Fibroblast of upper back skin (primary cell): ENCODE measurements at places on chromosomes 11 and 22.
A peak's percentile ranks its signal among the peaks of the same experiment; 100 is the strongest.

GRCh38 chr22:46824344-46824909 is 62.0 kb downstream of the TBC1D22A start:
- no peak for DNase-seq

DNA sequence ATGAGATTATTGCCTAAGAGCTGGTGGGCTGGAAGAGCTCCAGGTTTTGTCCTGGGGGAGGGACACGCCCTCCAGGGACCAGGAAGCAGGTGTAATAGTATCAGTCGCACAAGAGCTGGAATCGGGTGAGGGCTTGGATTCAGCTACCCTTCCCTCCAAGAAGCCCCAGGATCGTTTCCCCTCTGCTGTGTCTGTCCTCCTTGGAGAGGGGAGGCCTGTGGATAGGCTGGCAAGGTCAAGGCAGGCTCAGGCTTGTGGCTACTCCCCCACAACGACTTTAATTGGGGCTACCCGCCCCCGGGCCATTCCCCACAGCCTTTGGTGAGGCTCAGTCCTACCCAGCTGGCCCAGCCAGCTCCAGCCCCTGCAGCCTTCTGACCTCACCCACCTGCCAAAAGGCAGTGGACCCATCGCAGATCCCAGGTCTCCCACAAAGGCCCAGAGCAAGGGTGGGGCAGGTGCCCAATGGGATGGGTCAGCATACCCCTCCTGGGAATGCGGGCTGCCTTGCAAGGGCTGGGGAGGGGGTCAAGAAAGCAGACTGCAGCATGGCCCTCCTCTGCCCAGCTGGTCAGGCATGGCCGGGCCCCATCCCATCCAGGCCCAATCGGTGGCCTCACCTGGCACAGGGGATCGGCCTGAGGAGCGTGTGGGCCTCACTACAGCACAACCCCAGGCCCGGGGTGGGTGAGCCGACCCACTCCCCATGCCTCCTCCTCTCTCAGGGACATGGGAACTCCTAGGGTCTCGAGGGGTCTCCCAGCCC is 1.0 kb downstream of the CTSD start:
- no peak for DNase-seq

- DNase-seq: no peak
Measured at GRCh38 chr11:28303477-28304191, 195.4 kb downstream of the METTL15 start.

DNA sequence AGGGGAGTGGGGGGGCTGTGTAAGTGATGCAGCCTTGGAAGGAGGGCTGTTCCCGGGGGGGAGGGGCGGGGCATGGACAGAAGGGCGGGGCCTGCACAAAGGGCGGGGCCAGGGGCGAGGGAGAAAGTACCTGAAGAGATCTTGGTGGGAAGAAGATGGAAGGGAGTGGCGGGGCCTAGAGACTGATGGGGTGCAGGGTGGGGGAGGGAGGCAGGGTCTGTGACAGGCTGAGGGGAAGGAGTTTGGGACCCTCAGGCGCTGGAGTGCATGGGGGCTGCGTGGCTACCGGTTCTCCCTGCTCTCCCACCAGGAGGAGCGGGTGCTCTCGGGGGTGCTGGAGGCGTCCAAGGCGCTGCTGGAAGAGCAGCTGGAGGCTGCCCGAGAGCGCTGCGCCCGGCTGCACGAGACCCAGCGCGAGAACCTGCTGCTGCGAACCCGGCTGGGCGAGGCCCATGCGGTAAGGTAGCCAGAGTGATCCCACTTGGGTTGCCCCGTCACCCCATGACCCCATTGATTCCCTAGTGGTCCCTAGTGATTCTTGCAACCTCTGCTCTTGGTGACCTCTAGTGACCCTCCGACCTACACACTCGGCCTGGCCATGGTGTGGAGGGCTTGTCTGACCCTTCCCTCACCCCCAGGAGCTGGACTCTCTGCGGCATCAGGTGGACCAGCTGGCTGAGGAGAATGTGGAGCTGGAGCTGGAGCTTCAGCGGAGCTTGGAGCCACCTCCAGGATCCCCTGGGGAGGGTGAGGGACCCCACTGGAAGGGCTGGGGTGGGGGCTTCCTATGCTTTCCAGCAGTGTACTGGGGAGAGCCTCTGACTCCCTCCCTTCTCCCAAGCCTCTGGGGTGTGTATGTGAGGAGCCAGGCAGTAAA is 3.1 kb downstream of the CCDC88B start:
- DNase-seq: no peak

- DNase-seq: no peak
Measured at GRCh38 chr22:36884349-36885158, 23.7 kb downstream of the NCF4 start.

GRCh38 chr11:119120639-119121007 is 757 bp upstream of the HINFP start:
- peak; percentile 84 for DNase-seq

- no peak for DNase-seq
Measured at GRCh38 chr22:45518580-45518991, 15.9 kb downstream of the FBLN1 start.

DNA sequence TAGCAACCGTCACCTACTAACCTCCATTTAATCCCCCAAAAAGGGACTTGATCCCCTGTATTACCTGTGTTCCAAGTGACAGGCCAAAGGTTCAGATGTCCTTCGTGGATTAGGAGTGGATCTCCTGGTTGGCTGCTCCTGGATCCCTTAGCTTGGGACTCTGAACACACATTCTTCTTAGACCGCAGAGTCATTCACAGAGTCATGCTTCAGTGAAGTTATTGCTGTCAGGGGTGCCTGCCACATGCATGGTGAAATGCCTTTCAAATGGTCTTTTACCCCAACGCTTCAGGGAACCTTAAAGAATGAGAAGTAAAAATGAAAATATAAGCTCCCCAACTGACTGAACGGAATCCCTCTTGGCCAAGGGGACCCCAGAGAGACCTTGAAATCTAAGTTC is 49.1 kb downstream of the ADAMTS8 start:
- no peak for DNase-seq

DNA sequence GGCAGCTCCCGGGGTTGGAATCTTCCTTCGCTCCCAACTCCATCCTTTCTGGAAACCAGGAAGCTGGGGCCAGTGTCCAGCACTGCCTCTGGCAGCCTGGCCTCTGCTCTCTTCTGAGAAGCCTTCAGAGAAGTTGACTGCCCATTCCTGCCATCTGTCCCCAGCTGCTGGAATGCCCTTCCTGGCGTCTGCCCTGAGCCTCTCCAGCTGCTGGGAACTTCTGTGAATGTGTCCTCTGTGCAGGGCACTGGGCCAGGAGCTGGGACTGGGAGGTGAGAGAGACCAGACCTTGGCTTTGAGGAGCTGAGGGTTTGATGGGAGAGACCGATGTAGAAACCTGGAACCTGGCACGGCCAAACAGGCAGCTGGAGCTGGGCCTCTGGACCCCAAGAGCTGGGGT is 5.9 kb upstream of the SOX10 start:
- no peak for DNase-seq

- DNase-seq: no peak
Measured at GRCh38 chr22:20058989-20059770, 20.9 kb upstream of the DGCR8 start.

DNA sequence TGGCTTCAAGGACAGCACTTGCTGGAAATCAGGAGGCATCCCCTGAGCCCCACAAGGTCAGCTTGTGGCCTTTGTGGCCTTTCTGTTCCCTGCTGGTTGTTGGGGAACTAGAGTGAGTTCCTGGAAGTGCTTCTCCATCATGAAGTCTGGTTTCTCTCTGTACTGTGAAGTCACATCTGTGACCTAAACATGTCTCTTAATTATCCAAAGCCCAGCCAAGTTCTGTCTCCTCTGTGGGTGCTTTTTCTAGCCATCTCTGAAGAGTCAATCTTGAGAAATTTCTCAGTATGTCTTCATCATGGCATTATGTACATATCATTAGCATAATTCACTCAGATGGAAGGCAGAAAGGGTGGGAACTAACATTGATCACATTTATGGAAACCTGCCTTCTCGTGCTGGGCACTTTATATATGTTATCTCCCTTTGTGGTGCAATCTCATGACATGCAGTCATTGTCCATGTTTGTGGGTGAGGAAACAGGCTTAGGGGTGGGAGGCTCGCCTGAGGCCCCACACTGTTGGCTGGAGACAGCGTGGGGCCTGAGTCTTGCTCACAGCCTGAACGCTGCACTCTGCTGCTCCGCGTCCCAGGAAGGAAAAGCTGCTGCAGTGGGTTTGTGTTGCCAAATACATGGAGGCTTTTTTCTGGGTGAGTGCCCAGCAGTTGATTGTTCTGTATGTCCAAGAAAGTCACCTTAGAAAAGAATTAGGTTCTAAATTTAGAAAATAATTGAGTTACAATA is 24.6 kb downstream of the IGHMBP2 start:
- no peak for DNase-seq

- DNase-seq: no peak
Measured at GRCh38 chr11:130467116-130467900, 18.9 kb downstream of the ADAMTS15 start.

GRCh38 chr22:46054091-46055073 is 77.4 kb upstream of the WNT7B start:
- peak; percentile 72 for DNase-seq

DNA sequence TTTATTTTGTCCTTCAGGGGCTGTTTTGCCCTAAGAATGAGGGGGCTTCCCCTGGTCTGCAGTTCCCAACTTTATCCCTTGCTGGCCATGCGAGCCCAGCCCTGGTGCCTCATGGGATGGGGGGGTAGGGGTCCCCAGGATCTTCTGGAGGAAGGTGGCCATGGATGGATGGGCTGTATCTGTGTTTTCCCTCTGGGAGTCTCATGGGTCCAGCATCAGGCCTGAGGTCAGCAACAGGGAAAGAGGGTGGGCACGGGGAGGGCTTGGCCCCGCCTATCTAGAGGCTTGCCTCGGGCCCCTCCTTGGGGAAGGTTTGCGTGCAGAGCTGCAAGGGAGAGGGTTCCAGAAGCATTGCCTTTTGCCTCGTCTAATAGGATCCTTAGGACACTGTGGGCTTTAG is 10.8 kb upstream of the ADORA2A start:
- no peak for DNase-seq

DNA sequence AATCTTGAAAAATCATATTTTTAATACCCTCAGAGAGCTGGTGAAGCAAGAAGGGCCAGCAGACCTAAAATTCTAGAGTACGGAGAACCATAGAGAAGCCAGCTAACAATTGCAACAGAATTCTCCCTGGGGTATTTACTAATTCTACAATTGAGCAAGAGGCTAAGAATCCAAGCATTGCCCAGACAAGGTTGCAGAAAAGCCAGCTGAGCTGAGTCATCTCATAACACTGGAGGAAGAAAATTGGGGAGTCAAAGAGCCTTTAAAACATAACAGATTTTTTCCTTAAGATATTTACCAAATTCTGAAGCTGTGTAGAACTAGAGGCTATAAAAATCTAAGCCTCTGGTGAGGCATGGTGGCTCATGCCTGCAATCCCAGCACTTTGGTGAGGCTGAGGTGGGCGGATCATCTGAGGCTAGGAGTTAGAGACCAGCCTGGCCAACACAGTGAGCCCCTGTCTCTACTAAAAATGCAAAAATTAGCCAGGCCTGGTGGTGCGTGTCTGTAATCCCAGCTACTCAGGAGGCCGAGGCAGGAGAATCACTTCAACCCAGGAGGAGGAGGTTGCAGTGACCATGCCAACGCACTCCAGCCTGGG is 13.6 kb upstream of the TMEM216 start:
- DNase-seq: peak; percentile 98

DNA sequence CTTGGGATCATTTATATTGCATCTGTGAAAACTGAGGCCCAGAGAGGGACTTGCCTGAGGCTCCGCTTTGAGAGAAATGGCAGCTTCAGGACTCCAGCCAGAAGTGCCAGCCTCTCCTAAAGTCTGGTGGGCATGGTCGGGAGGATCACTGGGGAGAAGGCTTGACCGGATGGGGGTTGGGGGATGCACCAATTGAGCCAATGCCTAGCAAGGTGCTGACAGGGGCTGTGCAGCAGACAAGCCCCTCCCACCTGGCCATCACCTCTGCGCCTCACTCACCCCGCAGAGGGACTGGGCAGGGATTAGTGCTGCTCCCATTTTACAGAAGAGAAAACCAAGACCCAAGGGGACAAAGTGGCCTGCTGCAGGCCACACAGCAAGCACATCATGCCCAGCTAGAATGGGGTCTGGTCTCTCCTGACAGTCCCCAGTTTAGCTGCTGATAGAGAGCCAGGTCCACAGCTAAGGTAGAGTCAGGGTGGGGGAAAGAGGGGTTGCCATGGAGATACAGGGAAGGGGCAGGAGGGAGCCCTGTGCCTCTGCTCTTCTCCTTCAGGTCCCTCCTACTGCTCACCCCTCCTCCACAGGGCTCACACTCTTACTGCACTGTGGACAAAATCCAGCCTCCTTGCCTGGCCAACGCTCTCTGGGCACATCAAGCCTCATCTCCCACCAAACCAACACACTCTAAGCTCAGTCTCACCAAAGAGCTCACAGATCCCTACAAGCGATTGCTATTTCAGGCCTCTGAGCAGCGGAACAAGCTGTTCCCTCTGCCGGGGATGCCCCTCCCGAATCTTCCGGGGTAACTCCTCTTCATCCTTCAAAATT is 29.5 kb downstream of the TEF start:
- DNase-seq: no peak

GRCh38 chr11:44290208-44290607 is 19.7 kb downstream of the ALX4 start:
- no peak for DNase-seq

DNA sequence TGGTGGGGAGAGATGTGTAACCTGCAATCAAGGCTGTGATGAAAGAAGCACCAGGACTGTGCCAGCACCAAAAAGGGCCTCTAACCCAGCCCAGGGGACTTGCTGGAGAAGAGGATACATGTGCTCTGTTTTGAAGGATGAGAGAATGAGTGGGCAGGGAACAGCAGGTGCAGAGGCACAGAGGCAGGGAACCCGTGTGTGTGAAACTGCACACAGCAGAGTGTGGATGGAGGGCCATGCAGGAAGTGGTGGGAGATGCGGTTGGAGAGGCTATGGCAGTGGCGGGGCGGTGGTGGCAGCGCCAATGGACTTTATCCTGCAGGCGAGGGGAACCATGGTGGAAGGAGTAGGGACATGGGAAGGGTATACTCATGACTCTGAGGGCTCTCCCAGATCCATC is 25.2 kb upstream of the LRRC32 start:
- no peak for DNase-seq

DNA sequence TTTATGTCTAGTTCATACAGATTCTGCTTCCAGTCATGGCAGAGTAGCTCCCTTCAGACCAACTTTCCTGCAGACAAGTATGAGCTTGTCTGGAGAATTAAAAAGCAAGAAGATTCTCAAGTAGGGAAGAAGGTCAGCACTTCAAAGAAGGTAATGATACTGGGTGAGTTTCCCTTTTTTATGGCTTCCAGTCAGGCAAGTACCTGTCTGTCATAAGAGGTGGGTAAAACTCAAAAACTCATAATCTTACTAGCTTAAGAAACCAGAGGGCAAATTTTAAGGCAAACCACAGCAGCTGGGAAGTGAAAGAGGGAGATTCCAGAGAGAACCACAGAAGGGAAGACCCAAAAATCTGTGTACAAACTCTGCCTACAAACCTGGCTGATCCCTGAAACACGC is 54.2 kb downstream of the DENND5A start:
- peak; percentile 40 for DNase-seq

GRCh38 chr11:66889960-66890359 is 33.1 kb downstream of the LRFN4 start:
- DNase-seq: no peak

DNA sequence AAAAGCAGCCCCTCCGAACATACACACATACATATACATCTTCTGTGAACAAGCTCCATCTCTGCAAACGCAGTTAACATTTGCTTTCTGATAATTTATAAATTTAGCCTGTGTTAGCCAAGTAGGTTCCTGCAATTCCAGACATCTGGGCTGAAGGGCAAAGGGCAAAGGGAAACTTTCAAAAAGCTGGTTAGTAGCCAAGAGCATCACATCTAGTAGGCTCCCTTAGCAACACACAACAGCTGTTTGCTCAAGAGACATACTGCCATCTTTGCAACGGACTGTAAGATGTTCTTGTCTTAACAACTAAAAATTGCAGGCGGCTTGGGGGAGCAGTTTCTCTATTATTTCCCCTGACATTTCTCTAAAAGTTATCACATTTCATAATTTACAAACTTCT is 134.9 kb downstream of the RBFOX2 start:
- DNase-seq: no peak
